ENCODE measurements at places on chromosomes 4 and X.
A peak's percentile ranks its signal among the peaks of the same experiment; 100 is the strongest.

- DNase-seq = no peak
Observed at GRCh38 chr4:101009471-101009870, 337.9 kb downstream of the PPP3CA start.

DNA sequence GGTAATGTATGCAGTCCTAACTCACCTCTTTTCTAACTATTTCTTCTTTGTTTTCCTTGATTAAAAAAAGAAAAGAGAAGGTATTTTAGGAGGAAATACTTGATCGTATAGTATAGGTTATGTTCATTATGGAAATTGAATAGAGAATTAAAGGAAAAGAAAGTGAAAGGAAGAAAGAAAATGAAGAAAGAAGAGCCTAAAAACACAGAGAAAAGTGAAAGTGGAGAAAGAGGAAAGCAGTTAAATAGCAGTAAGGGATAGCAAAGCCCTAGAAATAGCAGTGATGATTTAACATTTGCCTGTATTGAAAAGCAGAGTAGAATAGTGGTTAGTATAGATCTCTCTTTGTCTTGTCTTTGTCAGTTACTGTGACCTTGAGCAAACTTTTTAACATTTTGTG lies 37.0 kb downstream of the MRPL1 start:
- DNase-seq = no peak

DNA sequence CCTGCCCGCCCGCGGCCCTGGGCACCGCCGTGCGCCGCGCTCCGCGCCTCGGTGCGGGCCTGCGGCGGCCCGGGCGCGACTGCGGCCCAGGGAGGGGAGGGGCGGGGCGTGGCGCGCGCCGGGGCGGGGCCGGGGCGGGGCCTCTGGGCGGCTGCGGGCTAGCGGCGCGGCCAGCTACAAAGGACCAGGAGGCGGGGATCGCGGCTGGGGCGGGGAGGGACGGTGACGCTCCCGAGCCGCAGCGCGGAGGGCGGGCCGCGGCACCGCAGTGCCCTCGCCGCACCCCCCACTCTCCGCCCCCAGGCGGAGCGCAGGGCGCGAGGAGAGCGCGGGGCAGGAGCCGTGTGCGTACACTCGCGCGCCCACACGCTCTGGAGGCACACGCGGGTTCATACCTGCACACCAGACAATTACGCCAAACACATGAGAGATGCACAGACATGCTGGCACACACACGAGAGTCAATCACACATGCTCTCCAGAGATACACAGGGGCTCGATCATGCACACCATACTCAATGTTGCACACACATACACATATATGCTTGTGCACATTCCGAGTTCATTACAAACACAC lies at the start of gene CRMP1:
TSS of gene CRMP1 (minus strand) at position 83 of the 577 bp plus-strand sequence. CDS start 117 bp downstream, outside the sequence.
- DNase-seq = no peak

DNA sequence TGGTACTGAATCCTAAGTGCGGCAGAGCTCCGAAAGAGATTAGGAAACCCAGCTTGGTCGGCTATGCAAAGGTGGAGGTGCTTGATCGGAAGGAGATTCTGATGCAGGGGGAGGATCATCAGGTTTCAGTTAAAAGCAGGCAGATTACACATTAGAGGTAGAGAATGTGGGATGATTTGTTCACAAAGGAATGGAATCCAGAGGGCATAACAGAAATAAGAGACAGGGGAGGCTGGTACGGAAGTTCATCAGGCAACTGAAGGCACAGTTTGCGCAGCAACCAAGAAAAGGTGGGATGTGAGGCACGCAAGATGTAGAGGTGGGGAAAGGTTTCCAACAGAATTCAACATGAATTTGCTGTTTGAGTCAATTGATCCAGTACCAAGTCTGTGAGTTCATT lies 424 bp upstream of the ZNF330 start:
- no peak for DNase-seq

DNA sequence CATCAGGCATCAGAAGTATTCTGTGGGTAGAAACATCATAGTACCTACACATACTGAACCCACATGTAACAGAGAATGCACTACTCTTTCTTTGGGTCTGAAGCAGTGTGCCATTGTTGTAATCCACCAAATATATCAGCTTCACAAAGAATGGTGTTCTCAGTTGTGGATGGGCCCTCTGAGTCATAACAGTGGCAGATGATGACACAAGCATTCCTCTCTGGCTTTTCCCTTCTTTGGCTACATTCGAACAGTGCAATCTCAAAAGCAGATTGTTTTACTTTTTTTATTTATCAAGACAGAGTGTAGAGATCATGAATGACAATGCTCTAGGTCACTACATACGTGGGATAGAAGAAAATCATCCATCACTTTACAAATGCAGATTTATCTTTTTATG lies 247.2 kb upstream of the EPHA5 start:
- no peak for DNase-seq

- no peak for DNase-seq
Observed at GRCh38 chr4:145930592-145930991, 8.0 kb downstream of the ZNF827 start.

GRCh38 chr4:135191596-135191995 lies 990.0 kb upstream of the PABPC4L start:
- DNase-seq = no peak

GRCh38 chr4:185238215-185238681 lies 28.9 kb downstream of the SNX25 start:
- no peak for DNase-seq

- DNase-seq = no peak
Observed at GRCh38 chr4:61727286-61727685, 527.2 kb downstream of the ADGRL3 start.

DNA sequence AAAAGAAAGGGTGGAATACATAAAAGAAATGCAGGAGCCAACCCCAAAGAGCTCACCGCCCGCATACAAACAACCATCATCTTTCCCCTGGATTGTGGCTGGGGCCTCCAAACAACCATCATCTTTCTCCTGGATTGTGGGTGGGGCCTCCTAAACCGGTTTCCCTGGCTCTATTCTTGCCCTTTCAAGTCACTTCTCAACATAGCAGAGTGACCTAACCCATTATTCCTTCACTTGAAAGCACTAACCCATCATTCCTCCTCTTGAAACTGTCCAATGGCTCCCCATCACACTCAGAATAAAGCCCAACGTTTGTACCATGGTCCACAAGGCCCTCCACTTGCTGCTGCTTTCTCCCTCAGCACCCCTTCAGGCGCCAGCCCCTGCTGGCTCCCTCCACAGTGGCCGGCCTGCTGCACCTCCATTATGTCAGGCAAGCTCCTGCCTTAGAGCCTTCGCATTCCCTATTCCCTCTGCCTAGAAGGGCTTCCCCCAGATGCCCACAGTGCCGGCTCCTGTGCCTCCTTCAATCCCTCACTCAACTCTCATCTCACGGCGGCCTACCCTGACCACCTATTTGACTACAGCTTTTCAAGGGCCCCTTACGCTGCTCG lies 24.1 kb downstream of the SMIM43 start:
- DNase-seq = no peak

DNA sequence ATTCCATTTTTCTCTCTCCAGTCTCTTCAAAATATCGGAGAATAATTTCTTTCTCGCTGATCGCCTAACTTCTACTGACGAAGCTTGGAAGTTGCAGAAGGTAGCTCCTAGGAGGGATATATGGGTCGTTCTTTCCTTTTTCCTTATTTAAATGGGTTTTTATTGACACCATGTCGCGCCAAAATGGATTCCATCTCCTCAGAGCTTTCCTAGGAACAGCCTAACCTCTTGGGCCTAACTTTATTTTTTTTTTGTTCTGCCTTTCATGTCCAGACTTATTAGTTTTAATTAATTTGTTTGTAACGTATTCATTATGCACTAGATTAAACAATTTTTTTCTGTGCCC lies 359.4 kb upstream of the ZCCHC13 start:
- no peak for DNase-seq

GRCh38 chr4:88859191-88859812 lies 161.7 kb upstream of the NAP1L5 start:
- no peak for DNase-seq

- DNase-seq = no peak
Observed at GRCh38 chr4:89334311-89334710, 26.7 kb upstream of the GPRIN3 start.

- no peak for DNase-seq
Observed at GRCh38 chr4:185730849-185731608, 81.0 kb downstream of the SORBS2 start.

- no peak for DNase-seq
Observed at GRCh38 chr4:125091-125771, 930 bp downstream of the ZNF718 start.

GRCh38 chr4:172348426-172348825 lies 535.2 kb downstream of the GALNTL6 start:
- no peak for DNase-seq

DNA sequence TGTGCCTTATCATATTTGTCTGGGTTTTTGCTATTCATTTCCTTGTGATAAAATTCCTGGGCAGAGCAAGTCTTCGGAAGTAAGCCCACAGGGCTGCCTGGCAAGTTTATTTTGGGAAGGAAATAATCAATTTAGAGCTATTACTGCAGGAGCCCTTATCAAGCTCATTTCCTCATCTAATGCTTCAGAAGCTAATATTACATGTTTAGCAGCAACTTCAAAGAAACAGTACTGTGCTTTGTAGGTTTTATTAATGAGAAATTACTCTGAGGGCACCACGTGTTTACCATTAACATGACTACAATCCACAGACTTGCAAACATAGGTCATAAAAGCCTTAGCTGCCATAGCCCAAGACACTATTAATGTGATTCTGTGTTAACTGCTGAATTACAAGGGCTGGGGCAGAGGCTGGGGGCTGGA lies 540.0 kb downstream of the SPRY1 start:
- DNase-seq = no peak

DNA sequence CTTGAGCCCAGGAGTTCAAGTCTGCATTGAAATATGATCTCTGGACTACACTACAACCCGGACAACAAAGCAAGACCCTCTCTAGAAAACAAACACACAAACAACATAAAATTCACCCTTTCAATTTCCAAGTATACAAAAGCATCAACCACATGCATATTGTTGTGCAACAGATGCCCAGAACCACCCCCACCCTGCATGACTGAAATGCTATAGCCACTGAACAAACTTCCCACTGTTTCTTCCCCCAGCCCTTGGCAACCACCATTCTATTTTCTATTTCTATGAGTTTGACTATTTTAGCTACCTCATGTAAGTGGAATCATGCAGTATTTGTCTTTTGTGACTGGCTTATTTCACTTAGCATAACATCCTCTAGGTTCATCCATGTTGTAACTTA lies 14.2 kb upstream of the C4orf51 start:
- no peak for DNase-seq

- no peak for DNase-seq
Observed at GRCh38 chrX:51608126-51608525, 10.6 kb downstream of the CENPVL3 start.

DNA sequence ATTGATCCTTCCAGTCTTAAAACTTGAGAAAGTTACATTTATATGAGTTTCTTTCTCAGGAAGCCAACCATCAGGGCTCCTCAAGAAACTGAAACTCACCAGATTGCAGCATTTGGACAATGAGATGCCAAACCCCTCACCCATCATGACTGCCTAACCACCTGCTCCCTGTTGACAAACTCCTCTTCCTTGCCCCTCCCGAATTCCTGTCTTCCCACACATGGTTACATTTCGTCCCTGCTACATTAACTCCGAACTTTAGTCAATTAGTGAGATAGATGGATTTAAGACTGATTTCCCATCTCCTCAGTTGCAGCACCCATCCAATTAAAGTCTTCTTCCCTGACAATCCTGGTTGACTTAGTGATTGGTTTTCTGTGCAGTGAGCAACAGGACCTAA lies 118.7 kb downstream of the ZNF330 start:
- no peak for DNase-seq

DNA sequence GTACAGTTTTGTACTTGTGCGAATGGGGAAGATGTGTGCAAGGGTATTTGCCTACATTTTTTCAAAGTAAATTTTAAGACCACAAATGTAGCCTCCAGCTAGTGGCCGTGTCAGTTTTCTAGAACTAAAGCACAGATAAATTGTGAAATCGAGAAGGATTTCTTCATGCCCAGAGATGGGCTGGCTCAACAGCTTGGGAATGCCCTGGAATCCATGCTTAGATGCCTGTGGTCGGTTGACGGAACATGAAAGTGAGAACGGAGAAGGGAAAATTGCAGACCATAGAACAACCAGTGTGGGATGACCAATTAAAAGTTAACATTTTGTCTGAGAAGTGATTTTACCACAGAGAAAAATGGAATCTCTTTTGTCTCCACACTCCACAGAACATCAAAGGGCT lies 73.2 kb upstream of the VCX2 start:
- no peak for DNase-seq

- no peak for DNase-seq
Observed at GRCh38 chr4:1842993-1843448, 12.9 kb downstream of the LETM1 start.

DNA sequence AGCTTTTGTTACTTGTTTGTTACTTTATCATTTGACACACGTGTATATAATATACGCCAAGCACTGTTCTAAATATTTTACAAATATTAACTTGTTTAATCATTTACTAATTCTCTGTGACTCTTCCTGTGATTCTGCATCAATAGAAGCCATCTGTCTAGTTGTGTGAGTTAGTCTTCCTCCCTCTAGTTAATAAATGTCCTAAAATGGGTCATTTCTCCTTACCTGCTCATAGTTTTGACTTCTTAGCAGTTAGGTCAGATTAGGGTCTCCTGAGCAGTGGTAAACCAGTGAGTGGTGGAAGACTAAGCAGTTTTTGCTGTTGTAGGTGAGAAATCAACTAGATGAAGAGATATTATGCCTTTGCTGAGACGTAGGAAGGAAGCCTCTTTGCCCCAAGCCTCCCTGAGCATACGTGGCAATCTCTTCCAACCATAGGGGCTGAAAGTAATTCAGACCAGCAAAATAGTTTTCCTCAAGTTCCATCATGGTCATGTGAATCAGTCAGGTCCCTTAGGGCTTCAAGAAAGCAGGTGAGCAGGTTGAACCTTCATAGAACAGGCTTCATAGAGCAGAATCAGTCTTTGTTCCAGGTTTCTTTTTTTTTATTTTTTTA lies 38.7 kb upstream of the THOC2 start:
- no peak for DNase-seq

DNA sequence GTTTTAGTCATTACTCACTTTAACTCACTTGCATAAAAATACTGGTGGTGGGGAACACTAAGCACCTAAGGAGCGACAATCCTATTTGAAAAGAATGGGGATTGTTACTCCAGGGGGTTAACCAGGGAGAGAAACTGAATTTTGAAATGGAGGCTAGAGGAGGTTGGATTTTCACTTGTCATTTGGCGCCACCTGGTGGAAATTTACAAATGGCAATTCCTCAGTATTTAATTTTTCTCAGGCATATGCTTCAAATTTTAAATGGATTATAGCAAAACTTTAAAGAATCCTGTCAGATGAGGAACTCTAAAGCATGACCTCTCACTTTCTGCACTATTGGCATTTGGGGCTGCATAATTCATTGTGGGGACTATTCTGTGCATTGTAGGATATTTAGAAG lies 2.7 kb upstream of the GEMIN8 start:
- peak; percentile 52 for DNase-seq

DNA sequence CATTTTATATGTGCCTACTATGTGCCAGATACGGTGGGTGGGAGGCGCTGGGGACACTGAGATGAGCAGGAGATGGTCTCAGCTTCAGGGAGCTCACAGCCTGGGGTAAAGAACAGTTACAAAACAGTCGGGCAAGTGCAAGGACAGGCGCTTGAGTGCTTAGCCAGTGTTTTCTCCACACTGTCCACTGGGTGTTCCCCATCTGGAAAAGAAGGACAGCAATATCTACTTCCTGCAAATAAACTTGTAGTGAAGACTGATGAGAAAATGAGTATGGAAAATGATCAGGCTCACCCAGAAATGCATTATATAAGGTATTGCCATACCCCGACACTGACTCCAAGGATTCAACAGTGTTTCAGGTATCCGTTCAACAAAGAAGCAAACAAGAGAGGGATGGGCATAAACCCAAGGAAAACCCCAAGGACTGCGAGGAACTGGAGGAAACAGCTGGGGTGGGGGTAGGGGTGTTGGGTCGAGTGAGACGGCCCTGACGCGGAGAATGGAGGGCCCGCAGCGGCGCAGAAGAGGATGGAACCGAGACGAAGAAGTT lies 835 bp downstream of the TMEM185A start:
- DNase-seq = no peak
